Stimulated activated CD8-positive, alpha-beta memory T cell treated with anti-CD3 and anti-CD28 coated beads, Interleukin-7, amount 100 ng/mL, for 24 hours (primary cell): ENCODE measurements at places on chromosomes 13 and 19.

DNA sequence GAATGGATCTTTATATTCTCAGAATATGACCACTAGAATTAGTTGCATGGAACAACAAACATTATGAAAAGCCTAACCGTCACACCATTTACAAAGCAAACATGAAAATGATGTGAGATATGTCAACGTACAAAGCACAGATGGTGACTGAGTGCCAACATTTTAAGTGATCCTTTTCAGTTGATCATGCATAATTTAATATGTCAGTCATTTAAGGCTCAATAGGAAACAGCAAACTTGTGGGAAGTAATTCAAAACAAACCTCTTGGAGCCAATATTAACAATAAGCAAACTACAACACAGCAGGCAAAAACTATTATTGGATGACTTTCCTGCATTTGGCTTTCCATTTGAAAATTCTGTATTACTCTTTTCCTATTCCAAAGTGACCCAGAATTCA, 277.6 kb downstream of the SLITRK6 start:
- DNase-seq = no peak

- no peak for DNase-seq
Measured at GRCh38 chr19:48639483-48640375, 2.5 kb upstream of the DBP start.

- DNase-seq = no peak
Measured at GRCh38 chr13:57314897-57315520, 148.0 kb downstream of the PRR20E start.

- DNase-seq = no peak
Measured at GRCh38 chr19:18763674-18764590, 27.2 kb downstream of the COMP start.

DNA sequence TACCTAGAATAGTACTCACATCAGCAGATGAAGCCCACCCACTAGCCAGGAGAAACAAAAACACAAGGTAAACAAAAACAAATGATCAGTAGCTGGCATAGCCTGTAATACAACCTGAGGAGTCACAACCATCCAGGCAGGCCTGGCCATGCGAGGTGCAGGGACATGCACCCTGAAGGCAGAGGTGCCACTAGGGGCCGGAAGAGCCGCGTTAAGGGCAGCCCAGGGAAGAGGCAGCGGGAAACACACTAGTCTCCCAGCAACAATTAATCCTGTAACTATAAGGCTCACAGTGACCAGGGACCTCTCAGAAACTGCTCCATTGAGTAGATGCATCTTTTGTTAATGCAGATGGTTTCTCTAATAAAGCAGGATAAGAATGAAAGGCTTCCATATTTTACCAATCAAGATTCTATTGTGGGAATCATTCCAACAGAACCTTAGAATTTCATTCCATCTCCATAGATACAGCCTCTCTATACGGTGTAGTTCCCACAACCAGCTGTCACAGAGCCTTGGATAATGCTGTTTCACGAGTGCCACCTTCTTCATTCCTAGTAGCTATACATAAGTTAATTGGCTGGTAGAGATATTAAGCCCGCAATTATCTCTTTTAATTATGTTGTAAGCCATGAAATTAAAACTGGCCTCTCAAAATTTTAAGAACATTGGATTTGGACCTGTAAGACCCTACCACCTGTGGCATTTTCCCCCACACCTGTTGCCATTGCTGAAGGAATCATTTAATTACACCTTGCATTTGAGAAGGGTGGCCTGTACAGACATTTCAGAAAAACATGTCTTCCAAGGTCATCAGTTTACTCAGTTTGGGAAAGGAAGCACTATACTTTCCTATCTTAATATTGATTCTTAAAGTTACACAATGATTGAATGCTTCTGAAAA, 28.7 kb downstream of the ANKRD10 start:
- DNase-seq = no peak

DNA sequence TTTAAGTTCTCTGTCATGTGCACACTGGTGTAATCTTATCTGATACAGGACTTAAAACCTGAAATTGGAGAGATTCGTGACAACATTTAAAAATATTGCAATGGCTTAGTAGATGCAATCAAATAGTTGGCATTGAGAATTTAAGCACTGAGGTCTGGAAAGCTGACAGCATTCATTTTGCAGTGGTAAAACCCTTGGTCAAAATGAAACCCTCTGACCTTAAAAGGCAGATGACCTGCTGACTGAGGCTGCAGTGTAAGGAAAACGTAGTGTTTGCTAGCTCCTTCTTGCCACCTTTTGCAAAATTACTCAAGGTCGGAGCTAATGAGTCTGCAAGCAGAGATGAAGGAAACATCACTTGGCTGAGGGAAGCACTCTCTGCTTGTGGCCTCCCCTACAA, 150.6 kb downstream of the KCTD12 start:
- DNase-seq = no peak

DNA sequence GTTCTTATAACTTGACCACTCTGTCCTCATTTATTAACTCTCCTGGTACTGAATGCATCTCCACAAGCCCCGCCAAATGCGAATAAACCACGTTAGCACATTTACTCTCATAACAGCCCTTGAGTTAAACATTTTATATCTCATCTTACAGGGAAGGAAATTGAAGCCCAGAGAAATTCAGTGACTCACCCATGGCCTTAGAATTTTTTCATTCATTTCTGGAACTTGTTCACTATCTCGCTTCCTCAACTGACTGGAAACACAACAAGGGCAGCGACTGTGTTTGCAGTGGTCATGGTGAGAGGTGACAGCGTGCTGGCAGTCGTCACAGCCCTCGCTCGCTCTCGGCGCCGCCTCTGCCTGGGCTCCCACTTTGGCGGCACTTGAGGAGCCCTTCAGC, 39.5 kb downstream of the SERP2 start:
- DNase-seq = no peak

DNA sequence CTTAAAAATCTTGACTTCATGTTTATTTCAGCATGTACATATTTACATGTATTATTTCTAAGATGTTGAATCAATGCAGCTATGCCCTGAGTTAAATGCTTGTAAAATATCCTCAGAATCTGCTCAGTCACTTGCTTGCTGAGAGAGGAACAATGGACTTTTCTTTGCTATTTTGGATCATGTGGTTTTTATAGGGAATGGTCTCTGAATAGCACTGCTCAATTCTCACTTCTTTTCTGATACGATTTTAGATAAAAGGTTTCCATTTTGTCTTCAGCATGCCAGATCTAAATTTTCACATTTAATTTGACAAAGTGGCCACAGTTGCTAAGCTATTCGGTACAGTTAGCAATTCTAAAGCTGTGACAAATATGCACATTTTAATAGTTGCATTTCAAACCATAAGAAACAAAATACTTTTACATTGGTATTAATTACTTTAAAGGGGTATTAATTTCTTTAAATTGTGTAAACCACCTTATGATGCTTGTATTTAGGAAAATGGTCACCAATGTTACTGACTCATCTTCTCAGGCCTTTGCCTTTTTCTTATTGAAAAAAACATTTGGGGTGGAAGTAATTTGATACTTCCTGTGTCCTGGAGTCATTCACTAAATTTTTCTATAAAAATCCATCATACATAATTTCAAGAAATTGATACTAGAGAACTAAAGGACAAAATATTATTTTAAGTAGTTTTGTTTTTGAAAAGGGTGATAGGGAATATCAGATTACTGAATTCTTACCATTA, 113.5 kb downstream of the MYO16 start:
- DNase-seq = no peak

GRCh38 chr19:35247526-35248309, 1.1 kb upstream of the LSR start:
- DNase-seq = no peak

DNA sequence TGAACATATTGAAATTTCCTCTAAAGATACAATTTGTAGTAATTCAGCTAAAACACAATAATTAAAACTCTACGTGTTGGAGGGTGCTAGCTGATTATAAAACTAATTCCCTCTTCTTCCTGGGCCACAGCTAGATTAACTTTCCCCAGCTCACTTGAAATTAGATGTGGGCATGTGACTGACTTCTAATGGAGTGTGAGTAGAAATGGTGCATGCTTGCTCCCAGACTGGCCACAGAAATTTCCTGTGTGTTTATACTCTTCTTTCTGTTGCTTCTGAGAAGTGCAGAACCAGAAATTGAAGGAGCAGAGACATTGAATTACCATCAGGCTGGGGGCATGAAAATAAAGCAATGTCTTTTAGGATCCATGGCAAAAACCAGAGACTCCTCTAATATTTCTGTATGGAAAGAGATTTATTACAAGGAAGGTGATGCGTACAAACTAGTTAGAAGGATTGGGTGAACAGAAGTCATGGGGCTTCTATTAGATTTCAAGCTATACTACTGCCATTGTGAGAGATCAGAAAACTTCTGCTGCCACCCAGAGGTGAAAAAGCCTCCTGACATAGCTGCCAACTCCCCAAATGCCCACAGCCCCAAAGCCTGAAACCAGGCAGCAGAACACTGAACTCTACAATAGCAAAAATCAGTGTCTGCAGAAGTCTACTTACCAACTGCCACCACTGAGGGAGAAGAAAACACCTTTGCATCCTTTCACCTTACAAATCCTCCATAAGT, 379.2 kb upstream of the MIR17HG start:
- no peak for DNase-seq

DNA sequence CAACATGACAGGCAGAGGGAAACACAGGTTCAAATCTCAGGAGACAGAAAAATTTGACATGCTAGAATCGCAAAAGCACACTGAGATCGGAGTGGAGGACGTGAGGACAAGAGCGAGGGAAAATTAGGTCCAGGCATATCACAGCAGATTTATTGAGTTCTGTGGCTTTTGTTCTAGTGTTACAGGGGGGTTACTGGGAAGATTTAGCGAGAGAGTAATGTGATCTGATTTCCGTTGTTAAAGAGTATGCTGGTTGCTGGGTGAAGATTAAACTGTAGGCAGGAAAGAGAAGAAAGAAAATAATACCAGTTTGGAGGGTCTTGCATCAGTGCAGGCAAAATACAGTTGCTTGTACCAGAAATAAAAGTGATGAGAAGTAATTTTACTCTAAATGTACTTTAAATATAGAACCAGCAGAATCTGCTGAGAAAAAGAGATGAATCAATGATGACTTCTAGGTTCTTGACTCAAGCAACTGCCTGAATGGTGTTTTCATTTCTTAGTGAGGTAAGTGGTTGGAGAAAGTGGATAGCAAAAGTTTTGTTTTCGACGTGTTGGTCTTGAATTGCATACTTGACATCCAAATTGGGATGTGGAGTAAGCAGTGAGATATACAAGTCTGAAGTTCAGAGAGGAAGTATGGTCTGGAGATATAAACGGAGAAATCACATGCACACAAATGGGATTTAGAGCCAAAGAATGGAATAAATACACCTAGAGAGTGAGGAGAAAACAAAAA, 35.7 kb downstream of the UFM1 start:
- no peak for DNase-seq

DNA sequence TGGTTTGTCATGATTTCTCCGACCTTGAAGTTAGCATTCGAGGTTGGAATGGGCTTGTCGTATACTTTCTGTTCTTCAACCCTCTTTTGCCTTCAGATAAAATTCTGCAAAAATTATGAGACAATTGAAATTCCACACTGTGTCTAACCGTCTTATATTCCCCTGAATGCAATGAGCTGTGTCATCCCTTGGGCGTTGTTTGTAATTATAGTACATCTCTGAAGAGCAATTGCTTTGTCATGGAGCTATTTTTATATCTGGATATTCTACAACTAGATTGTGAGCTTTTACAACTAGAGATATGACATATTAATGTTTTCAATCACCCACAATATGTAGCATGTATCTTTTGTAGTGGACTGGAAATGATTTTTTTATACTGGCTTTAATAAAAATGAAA, 631.8 kb upstream of the SLC10A2 start:
- DNase-seq = no peak

- DNase-seq = no peak
Measured at GRCh38 chr19:49441210-49441959, at the start of gene SLC17A7. SLC17A7 (minus strand) TSS chr19:49441527; CDS start chr19:49441379, 148 bp downstream.

GRCh38 chr13:82688400-82688994, 1193.8 kb downstream of the SLITRK1 start:
- DNase-seq = no peak

GRCh38 chr19:31943191-31943661, 402.2 kb upstream of the ZNF507 start:
- no peak for DNase-seq
